ENCODE measurements at places on chromosomes 16 and 17.
A peak's percentile ranks its signal among the peaks of the same experiment; 100 is the strongest.

DNA sequence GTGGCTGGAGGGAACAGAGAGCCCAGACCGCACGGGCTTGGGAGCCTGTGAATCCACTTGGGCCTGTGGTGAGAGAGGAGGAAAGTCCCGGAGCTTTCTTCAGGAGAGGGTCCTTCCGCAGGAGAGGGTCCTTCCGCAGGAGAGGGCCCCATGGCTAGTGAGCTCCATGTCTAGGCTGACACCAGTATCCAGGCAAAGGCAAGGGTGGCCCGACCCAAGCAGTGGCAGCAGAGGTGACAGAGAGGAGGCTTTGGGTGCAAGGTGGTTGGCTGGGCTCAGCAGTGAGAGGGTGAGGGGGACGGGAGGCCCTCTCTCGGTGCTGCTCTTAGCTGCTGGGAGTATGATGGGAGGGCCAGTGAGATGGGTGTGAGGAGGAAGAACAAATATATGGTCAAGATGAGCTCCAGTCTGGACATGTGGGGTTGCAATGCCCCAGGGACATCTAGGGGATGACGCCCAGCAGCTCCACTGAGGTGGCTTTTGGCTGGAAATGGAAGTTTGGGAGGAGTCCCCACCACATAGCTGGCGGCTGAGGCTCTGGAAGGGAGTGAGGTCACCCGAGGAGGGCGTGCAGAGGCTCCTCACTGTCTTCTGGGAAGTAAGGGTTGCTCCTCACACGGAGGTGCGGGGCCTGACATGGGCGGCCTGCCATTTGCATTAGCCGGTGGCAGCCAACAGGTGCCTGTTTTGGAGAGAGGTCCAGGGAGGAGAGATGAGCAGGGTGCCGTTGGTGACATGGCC lies 2.3 kb upstream of the HSD3B7 start:
- no peak for DNase-seq

DNA sequence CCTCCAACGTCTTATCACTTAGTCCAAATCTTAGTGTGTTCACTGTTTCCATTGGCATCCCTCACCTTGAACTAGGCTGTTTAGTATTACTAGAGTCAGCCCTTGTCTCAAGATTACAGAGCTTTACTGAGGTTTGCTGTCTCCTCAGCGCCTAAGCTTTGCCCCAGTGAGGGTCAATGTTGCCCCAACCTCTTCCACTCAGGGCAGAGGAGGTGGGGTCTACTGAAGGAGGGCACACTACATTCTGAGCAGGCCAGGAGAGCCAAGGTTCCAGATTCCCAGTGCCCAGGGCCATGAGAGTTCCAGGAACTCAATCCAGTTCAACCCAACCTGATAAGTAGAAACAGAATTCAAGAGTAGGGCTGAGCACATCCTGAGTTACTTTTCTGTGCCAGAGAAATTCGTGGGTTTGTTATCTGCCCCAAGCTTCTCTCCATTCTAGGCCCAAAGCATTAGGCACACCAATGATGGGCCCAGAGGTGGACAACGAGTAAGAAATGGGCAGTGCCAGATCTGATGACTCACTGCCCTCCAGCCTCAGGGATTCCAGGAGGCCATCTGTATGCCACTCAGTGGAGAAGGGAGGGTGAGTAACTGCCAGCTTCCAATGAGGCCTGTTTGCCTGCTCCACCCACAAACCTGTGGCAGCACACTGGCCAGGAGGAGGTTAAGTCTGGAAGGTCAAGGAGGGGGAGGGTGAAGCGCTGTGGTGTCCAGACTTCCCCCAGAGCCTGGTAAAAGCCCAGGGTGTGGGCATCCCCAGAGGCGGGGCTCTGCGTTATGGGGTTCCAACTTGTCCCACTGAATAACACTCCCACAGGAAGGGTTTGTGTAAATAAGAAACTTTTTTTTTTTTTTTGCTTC lies 8.2 kb downstream of the TUBG2 start:
- DNase-seq, result no peak

GRCh38 chr17:49995055-49995738 lies at the start of gene DLX3:
TSS of gene DLX3 (minus strand) at chr17:49995224. CDS start at chr17:49994998, 226 bp downstream.
- DNase-seq, result no peak

- no peak for DNase-seq
Observed at GRCh38 chr17:78133971-78134898, 3.7 kb downstream of the TMC8 start.

GRCh38 chr17:4142107-4142900 lies 526 bp downstream of the ZZEF1 start:
- peak; percentile 8 for DNase-seq

DNA sequence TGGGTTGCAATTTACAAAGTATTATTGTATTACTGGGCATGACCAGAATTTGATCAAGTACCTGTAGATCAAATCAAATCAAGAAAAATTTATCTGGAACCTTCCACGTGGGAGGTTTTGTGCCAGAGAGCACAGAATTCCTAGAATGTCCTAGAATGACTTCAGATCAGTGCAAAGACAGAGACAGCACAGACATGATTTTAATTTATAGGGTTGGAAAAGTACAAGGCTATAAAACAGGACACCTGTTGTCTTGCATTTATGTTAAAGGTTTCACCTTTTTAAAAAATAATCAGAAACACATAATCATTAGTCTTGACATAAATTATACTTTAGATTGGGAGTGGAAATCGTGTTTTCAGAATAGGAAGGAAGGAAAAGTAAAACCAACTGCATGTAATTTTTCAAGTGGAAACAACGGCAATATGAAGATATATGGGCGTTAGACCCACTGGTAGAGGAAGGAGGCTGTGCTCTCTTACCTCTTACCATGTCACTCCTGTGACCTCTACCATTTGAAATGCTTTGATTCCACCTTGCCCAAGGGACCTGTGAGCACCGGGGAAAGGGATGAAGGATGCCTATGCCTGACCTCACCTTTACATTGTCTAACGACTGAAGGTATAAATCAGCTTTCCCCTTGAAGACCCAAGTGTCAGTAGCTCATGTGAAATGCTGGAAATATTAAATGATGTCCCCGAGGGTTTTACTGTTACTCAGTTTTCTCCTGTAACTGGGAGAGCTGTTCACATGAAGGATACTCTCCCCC lies 100.4 kb downstream of the SNX11 start:
- no peak for DNase-seq

GRCh38 chr16:24140730-24141129 lies 115.4 kb upstream of the CACNG3 start:
- DNase-seq, result no peak

GRCh38 chr16:29156511-29156910 lies 171.7 kb downstream of the LAT start:
- DNase-seq, result no peak

GRCh38 chr17:73772107-73772705 lies 128.0 kb upstream of the SDK2 start:
- DNase-seq, result no peak

GRCh38 chr16:14070555-14070876 lies 603 bp upstream of the MRTFB start:
- DNase-seq, result no peak

GRCh38 chr16:88624481-88624880 lies 13.9 kb upstream of the IL17C start:
- no peak for DNase-seq

DNA sequence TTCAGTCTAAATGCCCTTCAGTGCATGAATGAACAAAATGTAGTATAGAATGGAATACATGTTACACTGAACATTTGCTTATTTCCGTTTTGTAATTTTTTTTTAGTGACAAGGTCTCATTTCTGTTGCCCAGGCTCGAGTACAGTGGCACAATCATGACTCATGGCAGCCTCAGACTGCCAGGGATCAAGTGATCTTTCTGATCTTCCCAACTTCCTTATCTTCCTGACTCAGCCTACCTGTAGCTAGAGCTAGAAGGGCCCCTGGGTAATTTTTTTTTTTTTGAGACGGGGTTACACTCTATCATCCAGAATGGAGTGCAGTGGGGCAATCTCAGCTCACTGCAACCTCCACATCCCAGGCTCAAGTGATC lies 7.3 kb upstream of the SLX4 start:
- no peak for DNase-seq

DNA sequence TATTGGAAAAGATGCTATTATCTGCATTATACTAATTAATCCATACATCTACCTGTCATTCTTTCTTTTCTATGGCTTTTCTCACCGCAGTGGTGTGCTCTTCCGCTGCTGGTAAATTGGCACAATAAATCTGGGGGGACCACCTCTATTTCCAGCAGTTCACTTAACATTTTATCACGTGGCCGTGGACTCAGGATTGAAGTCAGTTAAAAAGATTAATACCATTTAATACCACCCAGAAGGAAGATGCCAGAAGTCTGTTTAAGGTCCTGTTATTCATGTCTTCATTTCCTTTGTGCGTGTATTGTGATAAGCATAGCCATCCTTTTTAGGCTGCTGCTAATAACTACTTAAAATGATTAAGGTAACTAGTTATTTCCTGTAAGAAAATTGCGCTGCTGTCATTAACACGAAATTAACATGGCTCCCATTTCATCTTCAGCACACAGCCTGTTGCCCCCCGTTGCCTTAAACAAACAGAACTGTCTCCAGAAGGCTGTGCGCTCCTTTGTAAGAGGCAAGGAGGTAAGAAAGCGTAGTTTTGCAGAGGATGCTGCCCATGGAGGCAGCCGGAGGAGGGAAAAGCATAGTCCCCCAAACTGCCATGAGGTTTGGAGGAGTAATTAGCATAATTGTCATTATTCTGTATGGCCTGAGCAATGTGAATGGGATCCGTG lies 414.4 kb downstream of the UTP18 start:
- no peak for DNase-seq

GRCh38 chr17:48737330-48738043 lies 8.9 kb upstream of the HOXB13 start:
- DNase-seq, result no peak

DNA sequence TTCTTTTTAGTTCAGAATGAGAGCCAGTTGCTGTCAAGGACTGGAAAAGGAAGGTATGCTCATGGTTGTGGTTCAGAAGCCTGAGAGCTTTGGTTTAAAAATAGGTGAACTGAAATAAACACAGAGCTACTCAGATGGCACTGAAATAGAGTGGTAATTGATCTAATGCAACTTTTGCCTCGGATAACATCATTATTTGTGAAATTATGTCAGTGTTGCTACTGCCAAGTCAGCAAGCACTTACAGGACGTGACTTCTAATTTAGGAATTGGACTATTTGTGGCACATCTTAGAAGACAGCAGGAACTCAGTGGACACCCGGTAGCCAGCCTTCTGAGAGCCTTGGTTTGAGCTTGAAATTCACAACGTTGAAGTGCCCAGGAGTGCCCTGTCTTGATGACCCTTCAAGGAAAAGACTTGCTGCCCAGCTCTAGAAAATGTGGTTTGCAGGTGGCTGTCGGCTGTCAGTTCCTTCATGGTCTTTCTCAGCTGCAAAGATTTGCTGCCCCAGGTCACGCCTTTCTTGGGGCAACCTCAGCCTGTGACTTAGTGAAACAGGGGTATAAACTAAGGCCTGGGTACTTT lies 42.0 kb upstream of the XYLT1 start:
- DNase-seq, result no peak

DNA sequence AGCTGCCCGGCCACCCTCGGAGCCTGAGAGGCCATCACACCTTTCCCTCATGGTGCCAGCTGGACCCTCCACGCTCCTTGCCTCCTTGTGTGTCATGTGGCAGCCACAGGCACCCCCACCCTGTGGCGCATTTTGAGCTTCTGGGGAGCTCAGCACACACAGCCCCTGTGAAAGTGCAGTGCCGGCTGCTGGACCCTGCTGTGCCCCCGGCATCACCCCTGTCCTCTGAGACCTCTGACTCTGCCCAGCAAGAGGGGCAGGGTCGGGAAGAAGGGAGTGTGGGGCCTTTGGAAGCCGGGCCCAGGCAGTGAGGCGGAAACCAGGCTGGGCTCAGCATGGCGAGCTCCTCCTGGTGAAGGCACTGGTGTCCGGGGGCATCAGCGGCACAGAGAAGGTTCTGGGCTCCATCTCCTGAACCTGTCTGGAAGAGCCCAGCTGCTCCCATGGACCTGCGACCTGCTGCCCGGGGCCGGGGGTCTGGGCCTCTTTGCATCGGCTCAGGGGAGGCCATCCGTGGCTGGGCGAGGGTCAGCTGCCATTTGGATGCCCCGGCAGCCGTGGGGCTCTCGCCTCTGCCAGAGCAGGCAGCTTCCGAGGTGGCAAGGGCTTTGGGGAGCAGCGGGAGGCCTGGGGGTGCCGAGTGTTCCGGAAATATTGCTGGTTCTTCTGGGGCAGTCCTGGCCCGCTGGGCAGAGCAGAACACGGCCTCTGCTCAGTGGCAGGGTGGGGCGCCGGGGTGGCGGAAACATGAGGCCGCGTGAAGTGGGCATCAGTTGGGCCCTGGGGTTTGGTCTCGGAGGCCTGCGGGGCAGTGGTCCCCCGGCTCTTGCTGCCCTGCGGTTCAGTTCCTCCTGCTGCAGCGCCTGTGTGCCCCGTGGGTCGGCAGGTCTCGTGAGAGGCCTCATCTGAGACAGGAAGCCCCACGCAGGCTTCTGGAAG lies 17.9 kb downstream of the CENPX start:
- DNase-seq, result no peak

- no peak for DNase-seq
Observed at GRCh38 chr17:62725791-62726249, 82.3 kb downstream of the MARCHF10 start.

GRCh38 chr16:48687421-48688038 lies 77.5 kb upstream of the N4BP1 start:
- no peak for DNase-seq

- DNase-seq, result no peak
Observed at GRCh38 chr17:42989726-42990652, 8.2 kb upstream of the RPL27 start.

DNA sequence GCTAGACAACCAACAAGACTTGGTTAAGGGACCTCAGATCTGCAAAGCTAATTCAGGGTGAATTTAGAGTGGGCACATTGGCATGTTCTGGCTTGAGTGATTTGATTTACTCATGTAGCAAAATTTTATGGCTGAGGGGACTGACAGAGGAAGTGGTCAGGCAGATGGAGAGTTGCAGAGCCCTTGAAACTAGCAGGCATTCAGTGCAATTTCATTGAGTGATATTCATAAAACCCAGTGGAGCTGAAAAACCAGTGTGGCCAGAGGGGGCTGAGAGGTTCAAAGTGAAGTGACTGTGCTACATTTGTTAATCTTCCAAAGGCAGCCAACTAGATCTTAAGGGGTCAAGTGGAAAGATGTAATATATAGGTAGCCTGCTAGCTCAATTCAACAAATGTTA lies 2.2 kb upstream of the TMEM94 start:
- DNase-seq, result no peak

DNA sequence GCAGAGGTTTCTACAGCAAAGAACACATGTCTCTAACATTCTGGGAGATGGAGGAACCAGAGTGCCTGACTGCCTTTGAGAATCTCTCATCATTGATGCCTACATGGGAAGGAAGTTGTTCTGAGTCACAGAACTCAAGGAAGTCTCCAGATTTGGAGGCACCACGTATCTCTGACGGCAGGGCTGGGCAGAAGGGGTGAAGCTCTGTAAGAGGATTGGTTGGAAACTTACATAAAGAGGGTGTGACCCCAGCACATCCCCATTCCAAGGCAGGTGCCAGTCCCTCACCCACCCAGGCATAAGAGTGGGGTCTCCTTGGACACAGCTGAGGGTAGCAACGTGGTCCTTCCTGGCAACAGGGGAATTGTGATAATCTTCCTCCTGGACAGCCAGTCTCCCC lies 17.4 kb downstream of the TNFRSF13B start:
- DNase-seq, result no peak

All from NK-92 treated with Interleukin-12 subunit alpha and Interleukin-12 subunit beta, amount 100 ng/mL, for 24 hours (cell line).